ENCODE measurements at places on chromosomes 3 and 15.
A peak's percentile ranks its signal among the peaks of the same experiment; 100 is the strongest.

- no peak for DNase-seq
Measured at GRCh38 chr3:32973982-32974381, 22.5 kb downstream of the CCR4 start.

- DNase-seq, result no peak
Measured at GRCh38 chr15:66703540-66703941, 1.5 kb downstream of the SMAD6 start.

- no peak for DNase-seq
Measured at GRCh38 chr3:102745881-102746280, 311.1 kb downstream of the ZPLD1 start.

DNA sequence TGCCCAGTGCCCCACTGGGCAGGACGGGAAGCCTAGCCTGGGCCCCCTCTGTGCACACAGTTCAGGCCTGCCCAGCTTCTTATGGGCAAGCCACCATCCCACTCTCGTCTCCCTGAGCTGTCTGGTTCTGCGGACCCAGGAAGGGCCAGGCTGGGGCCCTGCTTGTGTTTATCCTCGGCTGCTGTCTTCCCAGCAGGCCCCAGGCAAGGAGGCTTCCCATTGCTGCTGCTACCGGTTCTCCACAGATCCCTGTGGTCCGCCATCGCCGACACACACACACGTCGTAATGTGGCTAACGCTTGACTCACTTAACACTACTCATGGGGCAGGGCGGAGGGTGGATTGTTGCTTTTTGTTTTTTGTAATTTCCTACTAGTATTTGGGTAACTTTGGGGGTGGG lies 52.4 kb upstream of the SLC6A1 start:
- DNase-seq, result no peak

- no peak for DNase-seq
Measured at GRCh38 chr3:187531831-187532230, 138.4 kb downstream of the SST start.

DNA sequence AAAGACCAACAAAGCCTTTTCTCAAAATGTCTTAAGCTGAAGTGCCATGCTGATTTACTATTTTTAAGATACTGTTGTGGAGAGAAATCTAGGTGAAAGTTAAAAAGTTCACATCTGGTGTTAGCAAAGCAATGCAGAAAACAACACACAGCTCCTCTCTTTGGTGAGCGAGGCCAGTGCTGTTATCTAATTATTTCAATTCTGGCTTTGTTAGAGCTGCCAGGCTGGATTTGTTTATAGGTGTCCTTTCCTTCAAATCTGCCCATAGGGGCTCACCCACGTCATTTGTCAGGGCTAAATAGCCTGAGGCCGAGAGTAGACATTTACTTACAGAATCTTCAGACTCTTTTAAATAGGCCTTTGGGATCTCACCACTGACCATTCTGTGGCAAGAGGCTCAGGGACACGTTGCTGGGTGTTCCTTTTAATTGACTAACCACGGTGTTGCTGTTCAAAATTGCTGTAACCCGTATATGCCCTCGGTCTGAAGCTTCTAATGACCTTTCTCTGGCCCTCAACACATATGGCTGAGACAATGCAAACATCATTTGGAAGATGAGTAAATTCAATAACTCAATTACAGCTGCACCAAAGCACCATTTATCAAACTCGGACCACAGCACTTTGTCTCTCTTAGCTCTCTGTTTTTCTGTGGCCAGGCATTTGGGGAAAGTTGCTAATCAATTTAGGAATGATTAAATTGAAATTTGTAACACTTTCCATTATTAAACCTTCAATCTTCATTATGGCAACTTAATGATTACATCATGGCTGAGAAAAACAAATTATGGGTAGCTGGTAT lies 152.6 kb downstream of the PDZRN3 start:
- no peak for DNase-seq

GRCh38 chr3:158672215-158673176 lies at the start of gene LXN:
Gene LXN (minus strand): TSS chr3:158672648. CDS start chr3:158672478, 170 bp downstream.
- DNase-seq, result peak; percentile 88

DNA sequence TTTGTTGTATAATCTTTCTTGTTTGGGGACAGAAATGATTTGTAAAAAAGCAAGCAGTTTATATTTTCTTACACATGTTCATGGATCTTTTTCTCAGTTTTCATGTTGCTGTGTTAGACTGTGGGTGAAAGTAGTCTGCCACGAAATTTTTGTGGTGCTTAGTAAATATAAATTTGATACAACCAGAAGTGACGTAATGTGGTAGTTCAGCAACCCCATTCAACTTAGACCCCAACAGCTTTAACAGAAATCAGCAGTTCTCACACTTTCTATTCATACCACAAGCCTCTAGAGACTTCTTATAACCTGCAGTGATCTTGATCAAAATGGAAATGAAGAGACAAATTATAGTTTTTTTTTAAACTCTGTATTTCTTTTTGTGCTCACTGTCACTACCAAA lies 120.2 kb upstream of the IGSF10 start:
- DNase-seq, result no peak

DNA sequence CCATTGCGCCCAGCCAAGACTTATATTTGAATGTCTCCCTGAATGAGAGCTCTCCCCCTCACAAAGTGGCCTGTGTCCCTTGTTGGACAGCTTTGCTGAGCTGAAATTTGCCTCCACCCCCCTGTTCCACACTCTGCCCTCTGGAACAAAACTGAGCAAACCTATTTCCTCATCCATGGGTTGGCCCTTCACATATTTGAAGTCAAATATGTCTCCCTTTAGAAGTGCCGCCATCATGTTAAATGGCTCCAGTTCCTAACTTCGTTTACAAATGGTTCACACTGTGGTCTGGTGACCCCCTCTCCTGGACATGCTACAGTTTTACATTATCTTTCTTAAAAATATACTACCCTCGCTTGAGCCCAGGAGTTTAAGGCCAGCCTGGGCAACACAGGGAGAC lies 4.6 kb downstream of the PLIN1 start:
- no peak for DNase-seq

- no peak for DNase-seq
Measured at GRCh38 chr3:185532901-185533300, 19.5 kb downstream of the LIPH start.

DNA sequence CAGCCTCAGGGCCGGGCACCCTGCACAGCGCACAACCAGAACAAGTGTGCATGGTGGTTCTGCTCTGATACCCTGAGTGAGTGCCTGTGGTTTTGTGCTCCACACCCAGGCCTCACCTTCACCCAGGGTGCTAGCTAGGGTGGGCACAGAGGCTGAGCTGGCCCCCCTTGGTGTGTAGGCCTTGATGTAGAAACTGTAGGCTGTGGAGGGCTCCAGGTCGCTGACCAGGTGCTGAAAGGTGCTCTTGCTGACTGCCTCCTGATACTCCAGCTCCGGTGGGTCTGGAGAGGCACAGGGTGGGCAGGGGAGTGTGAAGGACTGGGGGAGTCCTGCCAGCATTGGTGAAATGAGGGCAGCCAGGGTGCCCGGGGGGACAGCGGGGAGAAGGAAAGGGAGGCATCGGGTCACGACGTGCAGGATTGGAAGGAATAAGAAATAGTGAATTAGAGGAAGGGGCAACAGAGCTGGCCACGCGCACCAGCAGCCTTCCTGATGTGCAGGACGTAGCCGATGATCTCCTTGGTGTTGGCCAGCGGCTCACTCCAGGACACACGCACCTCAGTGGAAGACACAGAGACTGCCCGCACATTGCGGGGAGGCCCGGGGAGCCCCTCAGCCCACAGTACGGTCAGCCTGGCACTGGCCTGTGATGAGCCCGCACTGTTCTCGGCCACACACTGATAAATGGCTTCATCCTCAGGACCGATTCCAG lies 26.6 kb downstream of the RNU5B-1 start:
- no peak for DNase-seq

DNA sequence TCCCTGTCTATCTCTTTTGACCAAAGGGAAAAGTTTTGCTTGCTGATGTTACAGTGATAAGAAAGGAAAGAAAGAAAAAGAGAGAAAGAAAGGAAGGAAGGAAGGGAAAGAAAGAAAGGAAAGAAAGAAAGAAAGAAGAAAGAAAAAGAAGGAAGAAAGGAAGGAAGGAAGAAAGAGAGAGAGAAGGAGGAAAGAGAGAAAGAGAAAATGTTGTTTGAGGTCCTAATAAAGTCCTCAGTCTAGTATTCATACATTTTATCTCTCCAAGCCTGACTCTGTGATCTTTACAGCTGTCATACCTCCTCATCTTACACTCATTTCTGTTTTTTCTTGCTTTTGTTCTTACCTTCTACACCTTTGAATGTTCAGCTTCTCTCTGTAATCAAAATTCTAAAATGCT lies 111.4 kb upstream of the MBNL1 start:
- no peak for DNase-seq

- no peak for DNase-seq
Measured at GRCh38 chr3:194537732-194538247, 51.0 kb upstream of the ATP13A3 start.

- DNase-seq, result no peak
Measured at GRCh38 chr15:88625943-88626741, 5.0 kb downstream of the AEN start.
